ENCODE measurements at places on chromosomes 16 and 17.

- no peak for DNase-seq
Observed at GRCh38 chr16:67800338-67800926, 5.9 kb downstream of the RANBP10 start.

GRCh38 chr17:78105101-78105500 is 23.5 kb downstream of the TMC6 start:
- no peak for DNase-seq

DNA sequence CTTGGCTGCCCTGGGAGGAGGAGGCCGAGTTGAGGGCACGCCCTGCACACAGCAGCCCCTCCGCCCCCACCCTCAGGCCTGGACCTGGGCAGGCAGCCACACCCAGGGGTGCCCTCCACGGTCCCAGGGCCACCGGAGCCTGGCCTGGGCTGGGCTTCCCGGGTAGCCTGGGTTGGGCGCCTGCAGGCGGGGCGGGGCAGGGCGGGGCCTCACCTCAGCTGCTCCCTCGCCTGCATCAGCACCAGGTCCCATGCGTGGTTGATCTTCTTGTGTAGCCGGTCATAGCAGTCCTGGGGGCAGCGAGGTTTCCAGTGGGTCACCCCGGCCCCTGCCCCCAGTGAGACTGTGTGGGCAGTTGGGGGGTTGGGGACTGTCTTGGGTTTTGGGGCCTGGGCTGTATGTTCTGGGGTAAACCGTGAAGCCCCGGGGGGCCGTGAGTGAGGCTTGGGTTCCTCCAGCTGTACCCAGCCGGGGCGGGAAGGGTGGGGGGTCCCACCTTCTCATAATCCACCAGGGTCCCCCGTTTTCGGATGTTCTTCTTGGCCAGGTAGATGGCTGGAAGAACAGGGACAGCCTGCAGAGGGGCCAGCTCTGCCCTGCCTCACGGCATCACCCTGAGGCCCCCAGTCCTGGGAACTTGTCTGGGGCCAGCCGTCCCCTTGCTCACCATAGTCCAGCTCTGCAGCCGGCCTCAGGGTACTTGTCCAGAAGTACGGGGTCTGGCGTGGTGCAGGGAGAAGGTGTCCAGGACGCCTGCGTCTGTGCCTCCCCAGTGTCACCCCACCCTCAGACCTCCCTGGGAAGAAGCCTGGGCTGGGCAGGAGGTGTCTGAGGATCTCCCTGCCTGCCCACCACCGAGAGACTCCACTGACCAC is 2.0 kb downstream of the RGS11 start:
- DNase-seq: no peak

DNA sequence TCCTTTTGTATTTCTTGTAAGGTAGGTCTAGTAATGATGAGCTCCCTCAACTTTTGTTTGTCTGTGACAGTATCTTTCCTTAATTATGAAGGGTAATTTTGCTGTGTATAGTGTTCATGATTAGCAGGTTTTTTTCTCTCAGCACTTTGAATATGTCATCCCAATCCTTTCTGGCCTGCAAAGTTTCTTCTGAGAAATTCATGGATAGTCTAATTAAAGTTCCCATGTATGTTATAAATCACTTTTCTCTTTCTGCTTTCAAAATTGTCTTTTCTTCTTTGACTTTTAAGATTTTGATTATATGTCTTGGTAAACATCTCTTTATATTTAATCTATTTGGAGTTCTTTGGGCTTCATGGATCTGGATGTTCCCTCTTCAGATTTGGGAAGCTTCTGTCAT is 54.3 kb upstream of the ZKSCAN2 start:
- no peak for DNase-seq

DNA sequence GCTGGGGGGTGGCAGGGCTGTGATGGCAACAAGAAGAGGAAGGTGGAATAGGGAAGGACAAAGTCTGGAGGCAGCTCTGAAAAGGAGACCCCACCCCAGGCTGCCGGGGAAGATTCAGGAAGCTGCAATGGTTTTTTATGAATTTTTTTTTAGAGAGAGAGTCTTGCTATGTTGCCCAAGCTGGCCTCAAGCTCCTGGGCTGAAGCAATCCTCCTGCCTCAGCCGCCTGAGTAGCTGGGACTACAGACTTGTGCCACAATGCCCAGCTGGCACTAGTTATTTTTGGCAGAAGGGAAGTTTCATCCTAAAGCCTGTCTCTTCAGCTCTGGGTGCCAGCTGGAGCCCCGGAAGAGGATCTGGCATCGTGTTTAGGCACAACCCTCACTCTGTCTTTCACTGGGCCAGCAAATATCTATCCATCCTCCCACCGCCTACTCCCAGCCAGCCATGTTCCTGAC is 1.3 kb upstream of the CES3 start:
- DNase-seq: no peak
